ENCODE measurements at places on chromosomes 13 and 19.

DNA sequence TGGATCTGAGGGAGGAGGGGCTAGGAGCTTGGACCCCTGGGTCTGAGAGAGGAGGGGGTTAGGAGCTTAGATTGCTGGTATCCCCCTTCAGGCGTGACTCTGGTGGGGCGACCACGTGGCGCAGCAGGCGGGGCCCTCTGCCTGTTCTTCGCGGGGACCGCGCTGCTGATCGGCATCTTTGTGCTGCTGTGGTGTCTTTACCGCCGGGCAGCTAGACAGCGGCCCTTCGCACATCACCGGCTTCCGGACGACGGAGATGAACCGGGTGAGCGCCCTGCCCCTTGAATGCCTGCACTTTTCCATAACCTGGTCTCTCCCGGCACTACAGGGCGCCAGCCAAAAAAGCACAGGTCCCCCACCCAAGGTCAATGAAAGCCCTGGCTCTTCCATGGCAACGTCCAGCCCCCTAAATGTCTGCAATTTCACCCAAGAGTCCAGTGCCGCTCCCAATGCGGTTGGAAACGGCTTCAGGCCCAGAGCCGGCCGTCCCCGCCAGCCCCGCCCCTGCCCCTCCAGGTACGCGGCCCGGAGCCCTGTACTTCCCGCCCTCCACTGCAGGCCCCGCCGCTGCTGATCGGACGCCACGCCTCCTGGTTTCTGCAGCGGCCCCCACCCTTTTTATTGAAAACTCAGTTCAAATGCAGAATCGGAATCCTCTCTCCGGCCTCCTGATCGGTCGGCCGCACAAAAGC is 2.8 kb downstream of the GFY start:
- DNase-seq = no peak
- H3K27me3 ChIP-seq = peaks cover 99% of the 10 kb centered on the region
- H3K27ac ChIP-seq = no peak overlapping the region
- peaks cover 26% of the 10 kb centered on the region for H3K4me1 ChIP-seq
- no peaks in the 10 kb centered on the region for H3K36me3 ChIP-seq

DNA sequence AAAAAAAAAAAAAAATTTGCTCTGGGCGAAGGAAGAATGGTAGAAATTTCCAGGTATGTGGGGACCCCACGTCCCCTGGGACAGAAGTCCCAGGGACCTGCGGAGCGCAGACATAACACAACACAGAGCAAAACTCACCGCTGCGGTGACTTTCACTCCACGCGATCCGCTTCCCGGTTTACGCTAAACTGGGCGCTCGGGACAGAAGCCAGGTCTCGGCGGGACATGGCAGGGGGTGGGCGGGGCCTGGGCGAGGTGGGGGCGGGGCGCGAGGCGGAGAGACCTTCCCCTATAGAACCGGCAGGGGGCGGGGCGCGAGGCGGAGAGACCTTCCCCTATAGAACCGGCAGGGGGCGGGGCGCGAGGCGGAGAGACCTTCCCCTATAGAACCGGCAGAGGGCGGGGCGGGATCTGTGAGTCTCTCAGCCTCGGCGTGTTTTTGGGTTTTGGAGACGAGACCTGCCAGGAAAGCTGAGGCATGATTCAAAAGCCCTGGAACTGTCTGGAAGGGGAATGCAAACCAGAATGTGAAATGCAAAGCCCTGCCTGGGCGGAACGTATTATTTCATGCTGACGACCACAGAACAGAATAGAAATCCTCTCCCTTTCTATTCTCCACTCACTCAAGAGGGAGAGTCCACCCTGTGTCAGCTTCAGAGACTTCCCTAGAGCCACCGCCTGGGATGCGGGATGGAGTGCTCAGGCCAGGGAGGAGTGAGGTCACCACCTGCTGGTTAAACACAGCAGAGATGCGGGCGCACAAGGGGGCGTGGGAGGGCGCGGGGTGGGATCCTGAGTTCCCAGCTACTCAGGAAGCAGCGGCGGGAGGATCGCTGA is 20.2 kb upstream of the ERVV-1 start:
- peak overlapping the region; percentile 90 for H3K4me3 ChIP-seq
- DNase-seq = peak; percentile 83
- peaks cover 7% of the 10 kb centered on the region for H3K36me3 ChIP-seq
- H3K4me1 ChIP-seq = peaks cover 25% of the 10 kb centered on the region
- H3K27me3 ChIP-seq = peaks cover 8% of the 10 kb centered on the region

DNA sequence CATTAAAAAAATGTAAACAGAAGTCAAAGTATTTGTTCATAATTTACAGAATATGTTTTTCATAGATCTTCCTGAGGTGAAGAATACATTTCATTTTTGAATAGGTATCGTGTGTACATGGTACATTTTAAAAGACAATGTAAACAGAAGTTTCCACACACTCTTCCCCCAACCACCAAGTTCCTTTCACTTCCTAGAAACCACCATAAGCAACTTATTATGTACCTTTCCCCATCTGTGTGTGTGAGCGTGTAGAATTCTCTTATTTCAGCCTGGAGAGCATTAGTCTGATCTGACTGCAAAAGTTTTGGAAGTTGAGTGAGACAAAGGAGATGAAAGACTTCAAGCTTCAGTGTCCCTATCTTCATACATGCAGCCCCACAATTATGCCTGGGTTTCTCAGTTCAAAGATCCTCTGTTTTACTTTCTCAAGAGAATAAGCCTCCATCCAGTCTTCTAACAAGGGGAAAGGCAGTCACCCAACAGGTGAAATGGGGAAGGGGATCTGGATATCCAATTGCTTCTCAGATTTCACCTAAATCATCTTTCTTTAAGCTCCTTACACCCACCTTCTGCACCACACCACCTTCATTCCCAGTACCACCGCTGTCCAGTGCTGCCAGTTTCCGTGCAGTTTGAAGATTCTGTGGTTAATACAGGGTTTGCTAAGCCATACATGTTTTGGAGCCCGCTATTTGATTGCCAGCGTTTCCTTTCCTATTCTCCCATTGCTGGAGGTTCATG is 2.1 kb downstream of the TEX30 start:
- no peaks in the 10 kb centered on the region for H3K27me3 ChIP-seq
- H3K4me3 ChIP-seq = peak overlapping the region; percentile 78
- DNase-seq = no peak
- peaks cover 5% of the 10 kb centered on the region for H3K36me3 ChIP-seq

- peaks cover 29% of the 10 kb centered on the region for H3K27me3 ChIP-seq
- no peak overlapping the region for H3K27ac ChIP-seq
- DNase-seq = no peak
- no peaks in the 10 kb centered on the region for H3K36me3 ChIP-seq
- no peak overlapping the region for H3K4me3 ChIP-seq
- H3K4me1 ChIP-seq = no peaks in the 10 kb centered on the region
These were observed 12.5 kb upstream of the EBI3 start for GRCh38 chr19:4216846-4217245.

- no peaks in the 10 kb centered on the region for H3K36me3 ChIP-seq
- peaks cover 26% of the 10 kb centered on the region for H3K27me3 ChIP-seq
- DNase-seq = no peak
- peaks cover 16% of the 10 kb centered on the region for H3K4me1 ChIP-seq
- no peak overlapping the region for H3K27ac ChIP-seq
- no peak overlapping the region for H3K4me3 ChIP-seq
These were observed 27.0 kb downstream of the ARID3A start for GRCh38 chr19:952680-953444.

DNA sequence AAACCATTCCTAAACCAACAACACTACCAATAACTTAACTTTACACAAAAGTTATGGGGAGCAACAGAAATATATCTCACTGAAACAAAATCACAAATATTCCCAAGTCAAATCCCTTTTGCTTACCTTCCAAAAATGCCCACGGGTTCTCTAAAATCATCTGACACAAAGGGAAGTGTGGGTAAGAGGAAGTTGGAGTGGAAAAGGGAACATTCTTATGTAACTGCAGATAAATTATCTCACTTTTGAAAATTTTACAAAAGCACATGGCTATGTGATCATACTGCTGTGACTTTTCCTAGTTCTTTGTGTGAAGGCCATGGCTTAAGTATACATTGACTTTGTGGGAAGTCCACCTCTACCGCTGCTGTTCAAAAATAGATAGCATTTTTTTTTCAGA is 350.5 kb downstream of the GPC6 start:
- H3K36me3 ChIP-seq = no peaks in the 10 kb centered on the region
- no peak for DNase-seq
- H3K27ac ChIP-seq = no peak overlapping the region

GRCh38 chr13:33089311-33089710 is 73.1 kb downstream of the KL start:
- H3K27ac ChIP-seq = no peak overlapping the region
- H3K4me1 ChIP-seq = peaks cover 30% of the 10 kb centered on the region
- no peaks in the 10 kb centered on the region for H3K36me3 ChIP-seq
- DNase-seq = no peak

DNA sequence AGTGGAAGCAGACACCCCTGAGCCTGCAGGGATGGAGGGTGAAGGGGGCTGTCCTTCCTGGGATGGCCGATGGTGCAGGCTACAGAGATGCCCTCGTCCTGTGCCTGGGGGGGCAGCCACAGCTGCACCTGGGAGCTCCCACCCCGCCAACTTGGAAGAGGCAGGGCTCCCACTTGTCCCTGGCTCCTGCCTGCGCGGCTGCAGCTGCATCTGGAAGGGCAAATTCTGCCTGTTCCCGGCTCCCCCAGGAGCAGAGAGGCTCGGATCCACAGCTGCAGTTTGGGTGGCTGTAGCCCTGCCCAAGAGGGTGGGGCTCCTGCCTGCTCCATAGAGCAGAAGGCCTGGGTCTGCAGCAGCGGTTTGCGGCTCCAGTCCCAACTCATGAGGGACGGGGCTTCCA is 2.2 kb downstream of the CEP89 start:
- peaks cover 6% of the 10 kb centered on the region for H3K36me3 ChIP-seq
- H3K4me1 ChIP-seq = peaks cover 17% of the 10 kb centered on the region
- H3K4me3 ChIP-seq = peak overlapping the region; percentile 78
- DNase-seq = no peak
- H3K27me3 ChIP-seq = no peaks in the 10 kb centered on the region
- H3K27ac ChIP-seq = no peak overlapping the region

- H3K27me3 ChIP-seq = no peaks in the 10 kb centered on the region
- no peaks in the 10 kb centered on the region for H3K4me1 ChIP-seq
- H3K27ac ChIP-seq = no peak overlapping the region
These were observed 109.8 kb upstream of the GPC6 start for GRCh38 chr13:93116809-93117208.
